ENCODE measurements at places on chromosomes 4 and X.

DNA sequence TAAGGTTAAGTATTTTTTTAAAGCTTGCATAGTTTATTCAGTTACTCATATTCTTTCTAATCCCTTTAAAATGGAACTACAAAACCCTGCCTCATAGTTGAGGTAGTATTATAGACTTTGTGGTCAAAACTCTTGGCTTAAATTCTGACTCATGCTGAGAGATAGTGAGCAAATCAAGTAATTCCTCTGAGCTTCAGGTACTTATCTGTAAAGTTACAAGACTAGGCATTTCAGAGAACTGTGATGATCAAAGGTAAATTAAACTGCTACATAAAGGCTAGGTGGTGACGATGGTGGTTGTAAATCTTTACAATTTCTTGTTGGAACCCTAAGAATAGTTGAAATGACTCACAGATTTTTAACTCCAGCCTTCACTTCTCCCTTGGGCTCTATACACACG, 3.2 kb upstream of the CLOCK start:
- DNase-seq = no peak

GRCh38 chr4:40046311-40046980, 10.2 kb upstream of the N4BP2 start:
- no peak for DNase-seq

DNA sequence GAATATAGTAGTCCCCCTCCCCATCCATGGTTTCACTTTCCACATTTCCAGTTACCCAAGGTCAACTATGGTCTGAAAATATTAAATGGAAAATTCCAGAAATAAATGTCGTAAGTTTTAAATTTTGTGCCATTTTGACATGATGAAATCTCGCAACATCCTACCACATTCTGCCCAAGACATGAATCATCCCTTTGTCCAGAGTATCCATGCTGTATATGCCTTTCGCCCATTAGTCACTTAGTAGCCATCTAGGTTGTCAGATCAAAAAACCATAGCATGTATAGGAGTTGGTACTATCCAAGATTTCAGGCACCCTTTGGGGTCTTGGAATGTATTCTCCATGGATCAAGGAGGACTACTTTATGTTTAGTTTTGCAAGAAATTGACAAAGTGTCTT, 8.3 kb downstream of the PRRG1 start:
- no peak for DNase-seq

GRCh38 chr4:168162604-168163003, 70.3 kb downstream of the ANXA10 start:
- no peak for DNase-seq

- no peak for DNase-seq
These were observed 1049.8 kb upstream of the GRIA3 start for GRCh38 chrX:122134291-122134690.

DNA sequence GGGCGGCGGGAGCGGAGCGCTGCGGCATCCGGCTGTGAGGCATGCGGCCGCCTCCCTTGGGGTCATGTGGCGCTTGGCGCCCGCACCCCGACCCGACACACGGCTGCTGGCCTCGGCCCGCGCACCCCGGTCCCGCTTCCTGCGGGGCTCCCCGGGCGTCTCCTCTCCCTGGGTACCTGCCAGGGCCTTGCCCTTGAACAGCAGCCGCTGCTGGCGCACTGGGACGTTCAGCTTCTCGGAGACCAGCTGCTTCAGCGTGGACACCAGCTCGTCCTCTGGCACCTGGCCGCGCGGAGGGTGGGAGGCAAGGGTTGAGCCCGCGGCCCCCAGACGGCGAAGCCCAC, 391 bp downstream of the UBL4A start:
- no peak for DNase-seq

DNA sequence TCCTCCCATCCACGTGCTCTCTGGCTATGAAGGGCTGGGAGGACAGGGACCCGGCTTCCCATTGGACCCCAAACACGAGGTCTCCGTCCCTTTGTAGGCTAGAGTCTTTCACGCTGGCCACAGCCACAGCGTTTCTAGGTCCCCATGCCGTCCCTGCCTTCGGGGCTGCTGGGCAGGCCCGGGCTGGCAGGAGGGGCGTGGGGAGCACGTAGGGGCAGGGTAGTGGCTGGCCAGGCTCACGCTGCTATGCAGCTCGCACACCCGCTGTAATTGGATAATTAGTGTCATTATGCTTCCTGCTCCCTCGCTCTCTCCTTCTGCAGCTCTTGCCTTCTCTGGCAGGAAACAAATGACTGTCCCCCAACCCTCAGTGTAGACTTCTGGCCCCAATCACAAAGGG, 9.8 kb downstream of the ATP2B3 start:
- DNase-seq = no peak

- no peak for DNase-seq
These were observed 393.8 kb upstream of the FSTL5 start for GRCh38 chr4:162557516-162558106.

DNA sequence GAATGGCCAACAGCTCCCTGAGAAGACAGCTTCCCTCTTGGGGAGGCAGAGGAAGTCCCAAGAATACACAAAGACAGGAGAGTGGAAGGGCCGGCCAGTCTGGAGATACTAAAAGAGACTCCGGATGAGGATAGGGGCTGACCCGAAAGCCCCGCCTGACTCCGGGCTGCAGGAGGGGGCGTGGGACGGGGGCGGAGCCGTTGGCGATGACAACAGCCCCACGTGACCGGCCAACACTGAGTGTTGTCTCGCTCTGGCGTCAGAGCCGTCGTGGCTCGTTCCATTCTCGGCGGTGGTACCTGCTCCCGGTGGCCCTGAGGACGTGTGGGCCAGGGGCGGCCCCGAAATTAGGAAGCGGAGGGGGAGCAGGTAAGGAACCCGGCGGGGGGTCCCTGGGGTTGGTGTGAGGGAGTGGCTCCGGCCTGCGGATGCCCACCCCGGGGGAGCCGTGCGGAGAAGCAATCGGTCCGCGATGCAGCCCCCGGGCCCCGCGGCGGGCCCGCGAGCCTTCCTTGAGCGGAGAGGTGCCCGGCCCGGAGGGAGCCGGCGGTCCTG, at the start of gene BEX4:
TSS of gene BEX4 (plus strand) at position 239 of the 555 bp plus-strand sequence. CDS start 1,046 bp downstream, outside the sequence.
- peak; percentile 52 for DNase-seq

DNA sequence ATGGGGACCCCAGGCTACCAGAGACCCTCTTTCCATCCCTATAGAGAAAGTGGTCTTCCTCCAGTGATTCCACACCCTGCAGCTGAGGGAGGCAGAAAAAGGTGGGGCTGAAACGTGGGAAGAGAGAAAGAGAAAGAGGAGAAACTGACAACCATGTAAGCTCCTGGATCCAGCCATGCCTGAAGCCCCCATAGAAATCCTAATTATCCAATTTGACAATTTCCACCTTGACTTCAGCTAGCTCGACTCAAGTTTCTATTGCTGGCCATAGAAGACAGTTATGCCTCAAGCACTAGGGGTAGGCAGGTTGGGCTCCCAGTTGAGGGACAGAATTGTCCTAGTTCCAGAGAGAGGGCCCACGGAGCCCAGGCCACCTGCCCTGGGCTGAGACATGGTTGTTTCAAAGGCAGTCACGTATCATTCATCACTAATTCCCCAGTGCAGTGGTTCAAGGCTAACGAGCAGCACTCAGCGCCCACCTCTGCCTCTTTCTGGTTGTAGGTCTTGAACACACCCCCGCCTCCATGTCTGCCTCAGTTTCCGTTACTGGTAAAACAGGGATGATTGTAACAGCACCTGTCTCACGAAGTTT, 39.8 kb upstream of the ASMTL start:
- DNase-seq = no peak

DNA sequence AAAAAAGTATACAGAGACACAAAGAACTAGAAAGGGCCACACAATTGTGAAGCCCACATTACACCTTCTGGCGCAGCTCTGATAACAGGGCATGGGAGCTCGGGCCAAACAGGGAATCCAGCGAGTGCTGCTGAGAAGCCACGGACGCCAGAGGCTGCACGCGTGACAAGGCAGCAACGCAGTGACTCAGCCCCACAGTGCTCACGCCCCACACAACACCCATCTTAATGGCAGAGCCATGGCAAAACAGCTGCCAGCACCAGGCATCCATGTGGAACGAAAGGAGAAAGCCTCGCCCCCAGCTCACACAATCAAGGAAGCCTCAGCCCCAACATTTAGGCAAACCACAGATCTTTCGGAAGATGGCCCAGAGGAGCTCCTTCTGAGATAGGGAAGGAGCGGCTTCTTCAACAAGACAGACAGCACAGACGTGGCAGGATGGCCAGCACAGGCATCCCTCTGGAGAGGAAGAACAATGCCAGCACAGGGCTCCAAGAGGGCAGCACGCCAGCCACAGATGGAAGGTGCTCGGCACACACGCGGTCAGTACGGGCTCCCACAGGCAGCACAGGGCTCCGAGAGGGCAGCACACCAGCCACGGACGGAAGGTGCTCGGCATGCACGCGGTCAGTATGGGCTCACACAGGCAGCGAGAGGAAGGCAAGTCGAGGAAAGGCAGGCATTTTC, 33.1 kb downstream of the GAK start:
- no peak for DNase-seq

- DNase-seq = no peak
These were observed 7.2 kb downstream of the PDHA1 start for GRCh38 chrX:19350941-19351384.

All from omental fat pad (tissue), 4 donors.